ENCODE measurements at places on chromosomes 6 and 20.

GRCh38 chr20:48238781-48239180, 453.5 kb upstream of the SULF2 start:
- no peak for DNase-seq

DNA sequence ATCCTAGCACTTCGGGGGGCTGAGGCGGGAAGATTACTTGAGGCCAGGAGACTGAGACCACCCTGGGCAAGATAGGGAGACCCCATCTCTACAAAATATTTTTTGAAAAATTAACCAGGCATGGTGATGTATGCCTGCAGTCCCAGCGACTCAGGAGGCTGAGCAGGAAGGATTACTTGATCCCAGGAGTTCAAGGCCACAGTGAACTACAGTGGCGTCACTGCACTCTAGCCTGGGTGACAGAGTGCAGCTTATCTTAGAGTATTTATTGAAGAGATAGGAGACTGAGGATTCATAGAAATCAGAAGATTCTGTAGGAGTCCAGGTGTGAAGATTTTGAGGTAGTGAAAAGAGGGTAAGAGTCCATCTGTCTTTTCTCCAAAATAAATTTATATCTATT, 45.0 kb downstream of the SLC17A5 start:
- DNase-seq, result no peak

GRCh38 chr6:31729979-31730630, 1.0 kb upstream of the DDAH2 start:
- DNase-seq, result peak; percentile 36

DNA sequence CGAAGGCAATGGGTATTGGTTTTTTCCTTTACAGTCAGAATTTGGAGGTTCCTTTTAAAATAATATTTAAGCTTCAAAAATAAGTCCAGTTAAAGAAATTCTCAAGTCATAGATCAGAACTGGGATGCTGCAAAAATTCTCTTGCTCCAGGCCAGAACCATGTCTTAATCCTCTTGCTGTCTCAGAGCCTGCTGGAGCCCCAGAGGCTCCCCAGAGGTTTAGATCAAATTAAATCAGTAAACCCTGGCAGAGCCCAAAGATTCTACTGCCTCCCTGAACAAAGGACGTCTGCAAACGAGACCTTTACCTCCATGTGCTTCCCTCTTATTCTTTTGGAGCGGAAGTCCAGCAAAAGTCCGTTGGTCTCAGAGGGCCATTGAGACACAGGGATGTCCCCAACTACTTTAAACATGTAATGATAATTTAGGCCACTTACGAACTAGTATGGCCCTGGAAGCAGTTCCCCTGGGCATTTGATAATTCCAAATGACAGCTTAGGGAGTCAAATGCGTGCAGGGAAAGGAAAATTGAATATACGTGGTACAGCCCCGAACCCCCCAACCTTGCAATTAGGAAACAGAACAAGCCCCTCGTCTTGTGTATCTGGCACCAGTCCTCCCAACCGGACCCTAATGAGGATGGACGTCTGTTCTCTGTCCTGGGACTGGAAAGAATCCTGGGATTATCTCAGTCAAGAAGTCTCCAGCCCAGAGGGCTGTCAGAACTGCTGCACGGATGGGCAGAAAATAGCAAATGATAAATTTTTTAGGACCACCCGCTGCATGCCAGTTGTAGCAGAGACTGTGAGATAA, 31.5 kb downstream of the SULF2 start:
- DNase-seq, result no peak

DNA sequence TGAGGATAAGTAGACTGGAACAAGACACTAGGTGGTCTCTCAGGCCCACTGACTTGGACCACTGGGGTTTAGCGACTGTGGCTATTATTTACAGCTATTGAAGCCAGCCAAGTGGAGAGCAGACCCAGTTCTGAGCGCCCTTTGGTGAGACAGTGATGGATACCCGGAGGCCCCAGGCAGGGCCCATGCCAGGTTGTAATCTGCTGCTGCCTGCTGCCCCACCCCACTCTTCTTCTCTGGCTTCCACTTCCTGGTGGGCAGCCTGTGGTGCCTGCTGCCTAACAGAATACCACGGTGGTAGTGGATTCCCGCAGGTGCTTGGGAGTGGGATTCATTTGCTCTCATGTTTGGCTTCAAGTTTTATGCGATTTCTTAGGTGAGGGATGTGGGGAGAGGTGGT, 570 bp downstream of the RAB44 start:
- DNase-seq, result no peak

Data from stimulated activated CD8-positive, alpha-beta memory T cell treated with anti-CD3 and anti-CD28 coated beads, Interleukin-4, amount 100 ng/mL, for 4 hours (primary cell).